Stimulated activated CD4-positive, alpha-beta T cell treated with anti-CD3 and anti-CD28 coated beads, Interleukin-4, amount 100 ng/mL, for 48 hours (primary cell): ENCODE measurements at places on chromosomes 7 and 10.
A peak's percentile ranks its signal among the peaks of the same experiment; 100 is the strongest.

DNA sequence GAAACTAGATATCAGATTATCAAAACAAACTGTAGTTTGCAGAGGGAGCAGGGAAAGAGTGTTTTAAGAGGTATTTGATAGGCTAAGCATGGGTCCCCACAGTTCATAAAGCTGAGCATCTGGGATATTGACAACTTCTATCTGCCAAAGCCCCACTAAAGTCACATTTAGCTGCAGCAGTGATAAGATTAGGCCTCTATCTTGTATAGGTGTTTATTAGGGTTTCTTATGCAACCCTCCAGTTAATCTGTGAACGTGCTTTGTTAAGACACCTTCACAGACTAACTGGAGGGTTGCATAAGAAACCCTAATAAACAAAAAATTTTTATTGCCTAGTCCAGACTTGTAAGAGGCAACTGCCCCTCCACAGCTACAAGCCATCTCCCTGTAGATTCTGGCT is 78.0 kb downstream of the CYP51A1 start:
- no peak for DNase-seq

DNA sequence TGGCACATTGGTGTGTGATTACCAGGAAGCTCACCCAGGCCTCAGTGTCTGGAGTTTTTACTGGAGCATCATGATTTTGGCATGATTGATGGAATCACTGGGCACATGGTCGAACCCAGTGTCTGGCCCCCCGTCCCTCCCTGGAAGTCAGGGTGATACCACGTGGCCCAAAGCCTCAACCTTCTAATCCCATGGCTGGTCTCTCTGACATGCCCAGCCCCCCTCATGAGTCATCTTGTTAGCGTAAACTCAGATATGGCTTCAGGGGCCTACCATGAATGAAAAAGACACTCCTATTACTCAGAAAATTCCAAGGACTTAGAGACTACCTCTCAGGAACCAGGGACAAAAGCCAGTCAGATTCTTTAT is 109.3 kb downstream of the GRK5 start:
- no peak for DNase-seq

DNA sequence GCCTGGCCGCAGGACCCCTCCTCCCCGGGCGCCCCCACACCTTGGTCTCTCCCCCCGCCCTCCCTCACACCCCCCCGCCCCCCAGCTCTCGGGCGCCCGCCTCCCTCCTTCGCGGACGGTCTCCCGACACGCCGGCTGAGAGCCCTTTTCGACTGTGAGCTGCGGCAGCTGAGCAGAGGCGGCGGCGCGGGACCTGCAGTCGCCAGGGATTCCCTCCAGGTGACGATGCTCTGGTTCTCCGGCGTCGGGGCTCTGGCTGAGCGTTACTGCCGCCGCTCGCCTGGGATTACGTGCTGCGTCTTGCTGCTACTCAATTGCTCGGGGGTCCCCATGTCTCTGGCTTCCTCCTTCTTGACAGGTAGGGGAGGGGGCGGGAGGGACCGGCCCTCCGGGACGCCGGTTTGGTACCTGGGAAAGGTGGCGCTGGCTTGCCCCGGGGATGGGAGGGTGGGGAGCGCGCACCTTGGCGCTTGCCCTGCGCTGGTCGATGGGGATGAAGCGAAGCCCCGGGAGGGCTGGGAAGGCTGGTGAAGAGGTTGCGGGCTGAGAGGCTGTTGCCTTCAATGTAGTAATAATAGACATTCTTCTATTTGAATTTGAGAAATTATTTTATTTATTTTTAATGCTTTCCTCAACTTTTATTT is at the start of gene BMPER:
Gene BMPER (plus strand): TSS at position 151 of the 644 bp plus-strand sequence. CDS start 75 bp downstream, at position 226.
- no peak for DNase-seq

DNA sequence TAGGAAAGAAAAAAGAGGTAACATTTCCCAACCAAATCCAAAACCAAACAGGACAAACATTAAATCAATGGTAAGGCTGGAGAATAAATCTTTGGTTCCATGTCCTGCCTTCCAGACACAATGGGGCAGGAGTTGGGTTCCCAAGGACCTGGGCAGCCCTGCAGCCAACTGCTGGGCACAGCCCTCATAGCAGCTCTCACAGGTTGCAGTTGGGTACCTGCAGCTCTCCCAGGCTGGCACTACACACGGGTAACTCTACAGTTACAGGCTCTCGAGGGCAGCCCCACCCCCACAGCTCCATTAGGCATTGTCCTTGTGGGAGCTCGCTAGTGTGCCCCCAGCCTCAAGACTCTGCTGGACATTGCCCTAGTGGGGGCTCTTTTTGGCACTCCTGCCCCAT is 7.5 kb downstream of the GRB10 start:
- no peak for DNase-seq

- DNase-seq = no peak
Measured at GRCh38 chr7:135177028-135177696, 6.7 kb upstream of the CYREN start.

- DNase-seq = no peak
Measured at GRCh38 chr7:96729820-96730219, 20.2 kb upstream of the SEM1 start.

GRCh38 chr7:83419013-83419412 is 229.9 kb downstream of the SEMA3E start:
- DNase-seq = no peak

DNA sequence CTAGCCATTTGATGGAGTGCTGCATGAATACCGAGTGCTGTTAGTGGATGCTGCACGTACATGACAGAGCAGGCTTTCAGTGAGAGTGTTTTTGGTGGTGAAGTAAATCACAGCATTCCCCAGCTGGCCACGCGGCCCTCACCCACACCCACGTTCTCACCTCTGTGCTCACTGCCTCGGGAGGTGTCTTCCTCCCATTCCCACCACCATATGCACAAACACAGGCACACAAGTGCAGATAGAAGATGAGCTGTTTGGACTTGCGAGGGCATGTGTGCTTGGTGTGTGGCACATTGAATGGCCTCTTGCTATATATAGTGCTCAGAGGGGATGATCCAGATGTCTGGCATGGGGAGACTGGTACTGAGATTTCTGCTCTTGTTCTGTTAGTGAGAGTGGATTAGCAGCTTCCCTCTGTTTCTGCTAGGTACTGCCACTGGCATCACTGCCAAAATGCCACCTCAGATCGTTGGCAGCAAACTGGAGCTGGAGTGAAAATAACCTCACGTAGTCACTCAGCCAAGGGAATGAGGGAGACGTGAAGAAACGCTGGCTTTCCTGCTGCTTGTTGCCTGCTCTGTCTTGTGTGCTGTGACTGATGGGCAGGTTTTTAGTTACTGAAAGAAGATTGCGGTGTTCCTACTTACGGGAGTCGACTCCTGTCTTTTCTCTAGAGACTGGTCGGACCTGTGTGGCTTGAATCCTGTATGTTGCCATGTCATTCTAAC is 19.1 kb downstream of the DNAJB6 start:
- no peak for DNase-seq

- peak; percentile 7 for DNase-seq
Measured at GRCh38 chr10:49076741-49077521, 38.4 kb downstream of the VSTM4 start.

DNA sequence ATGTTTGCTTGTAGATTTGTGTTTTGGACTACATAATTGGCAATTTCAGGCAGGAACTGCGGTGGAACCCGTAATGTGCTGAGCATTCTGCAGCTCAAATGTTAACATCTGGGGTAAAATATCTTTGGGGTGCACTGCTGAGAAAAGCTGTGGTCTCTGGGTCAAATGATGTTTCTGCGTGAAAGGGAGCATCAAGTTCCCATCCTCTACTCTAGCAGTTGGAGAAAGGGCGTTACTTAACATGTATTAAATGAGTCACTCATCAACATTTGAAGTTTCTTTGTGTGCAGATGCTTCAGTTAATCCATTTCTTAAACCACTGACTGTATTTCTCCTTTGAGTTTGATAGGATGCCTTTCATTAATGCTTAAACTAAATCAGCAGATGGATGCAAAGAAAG is 273.1 kb upstream of the PITRM1 start:
- DNase-seq = no peak

GRCh38 chr10:91743465-91743864 is 54.8 kb upstream of the TNKS2 start:
- DNase-seq = no peak

DNA sequence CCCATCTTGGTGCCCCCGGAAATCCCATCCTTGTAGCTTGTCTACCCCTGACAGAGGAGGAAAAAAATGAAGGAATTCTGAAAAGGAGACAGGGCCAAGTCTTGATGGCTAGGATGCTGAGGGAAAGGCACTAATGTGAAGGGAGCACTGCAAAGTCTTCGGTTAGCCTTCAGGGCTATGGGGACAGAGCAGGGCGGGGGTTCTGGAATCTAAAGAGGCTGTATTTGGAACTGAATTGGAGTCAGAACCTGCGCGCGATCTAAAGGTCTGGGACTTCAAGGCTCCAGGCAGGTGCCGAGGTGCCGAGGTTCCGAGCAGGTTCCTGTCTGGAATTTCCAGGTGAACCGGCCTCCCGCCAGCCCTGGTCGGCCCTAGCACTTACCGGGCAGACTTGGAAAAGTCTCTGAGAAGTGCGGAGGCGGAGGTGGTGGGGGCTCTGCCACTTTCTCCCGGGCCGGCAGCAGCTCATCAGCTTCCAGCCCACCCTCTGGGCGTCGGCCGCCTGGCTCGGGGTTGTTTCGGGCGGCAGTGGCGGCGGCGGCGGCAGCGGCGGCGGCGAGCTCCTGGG is 781 bp downstream of the GBX1 start:
- no peak for DNase-seq

GRCh38 chr10:45398595-45398994 is 24.6 kb downstream of the ALOX5 start:
- no peak for DNase-seq

GRCh38 chr10:77818378-77818777 is 108.2 kb downstream of the DLG5 start:
- DNase-seq = no peak

DNA sequence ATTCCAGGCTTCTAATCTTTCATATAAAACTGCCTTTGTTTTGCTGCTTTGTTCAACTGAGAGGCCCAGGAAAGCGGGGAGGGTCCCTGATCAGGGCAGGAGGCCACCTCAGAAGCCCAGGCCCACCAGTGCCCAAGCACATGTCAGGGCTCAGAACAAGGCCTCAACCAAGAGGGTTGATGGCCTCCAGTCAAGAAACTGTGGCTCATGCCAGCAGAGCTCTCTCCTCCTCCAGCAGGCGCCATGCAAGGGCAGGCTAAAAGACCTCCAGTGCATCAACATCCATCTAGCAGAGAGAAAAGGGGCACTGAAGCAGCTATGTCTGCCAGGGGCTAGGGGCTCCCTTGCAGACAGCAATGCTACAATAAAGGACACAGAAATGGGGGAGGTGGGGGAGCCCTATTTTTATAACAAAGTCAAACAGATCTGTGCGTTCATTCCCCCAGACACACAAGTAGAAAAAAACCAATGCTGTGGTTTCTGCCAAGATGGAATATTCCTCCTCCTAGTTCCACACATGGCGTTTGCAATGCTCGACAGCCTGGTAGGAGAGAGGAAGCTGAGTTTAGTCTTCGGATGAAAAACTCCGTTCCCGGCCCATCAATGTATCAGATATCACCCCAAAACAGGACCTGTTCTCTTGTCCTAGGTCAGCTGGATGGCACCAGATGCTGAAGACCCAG is 34.0 kb downstream of the PSAP start:
- no peak for DNase-seq

DNA sequence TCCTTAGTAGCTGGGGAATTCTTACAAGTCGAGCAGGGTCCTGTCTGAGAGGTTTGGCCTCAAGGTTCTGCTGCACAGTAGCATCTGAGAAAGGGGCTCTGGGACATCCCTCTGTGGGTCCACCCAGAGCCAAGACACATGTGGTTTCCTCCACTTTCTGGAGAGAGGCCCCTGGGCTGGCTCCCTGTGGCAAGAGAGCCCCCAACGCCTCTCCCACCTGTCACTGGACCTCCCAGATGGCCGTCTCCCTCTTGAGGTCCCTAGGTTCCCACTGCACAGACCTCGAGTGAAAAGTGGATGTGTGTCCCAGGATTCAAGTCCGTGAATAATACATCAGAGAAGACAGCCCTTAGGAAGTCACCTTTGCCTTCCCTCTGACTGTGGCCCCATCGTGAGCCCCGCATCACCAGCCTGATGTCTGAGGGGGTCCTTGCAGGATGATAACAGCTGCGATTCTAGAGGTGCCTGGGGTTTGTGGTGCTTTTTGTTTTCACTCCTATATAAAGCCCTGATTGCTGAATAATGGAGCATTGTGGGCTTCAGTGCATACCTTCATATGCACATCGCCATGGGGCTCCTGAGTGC is 319.0 kb downstream of the GLRX3 start:
- DNase-seq = no peak

GRCh38 chr10:123559823-123560092 is 106.4 kb upstream of the GPR26 start:
- no peak for DNase-seq

DNA sequence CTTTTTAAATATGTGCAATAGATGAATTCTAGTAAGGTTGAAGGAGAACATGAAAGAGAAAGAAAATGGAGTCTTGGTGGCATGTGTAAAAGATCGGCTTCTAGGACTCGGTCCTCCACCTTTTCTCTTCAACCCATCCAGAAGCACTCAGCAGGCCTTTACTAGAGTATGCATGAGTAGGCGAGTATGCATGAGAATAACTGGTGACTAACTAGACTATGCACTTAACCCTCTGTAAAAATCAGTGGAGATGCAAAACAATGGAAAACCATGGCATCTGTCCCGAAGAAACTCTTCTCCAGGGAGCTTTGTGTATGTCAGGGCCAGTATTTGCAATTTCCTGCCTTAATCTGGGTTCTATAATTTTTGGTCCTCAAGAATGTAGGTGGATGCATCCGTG is 40.0 kb upstream of the GRB10 start:
- no peak for DNase-seq

GRCh38 chr7:80612880-80613279 is 25.6 kb upstream of the CD36 start:
- no peak for DNase-seq

DNA sequence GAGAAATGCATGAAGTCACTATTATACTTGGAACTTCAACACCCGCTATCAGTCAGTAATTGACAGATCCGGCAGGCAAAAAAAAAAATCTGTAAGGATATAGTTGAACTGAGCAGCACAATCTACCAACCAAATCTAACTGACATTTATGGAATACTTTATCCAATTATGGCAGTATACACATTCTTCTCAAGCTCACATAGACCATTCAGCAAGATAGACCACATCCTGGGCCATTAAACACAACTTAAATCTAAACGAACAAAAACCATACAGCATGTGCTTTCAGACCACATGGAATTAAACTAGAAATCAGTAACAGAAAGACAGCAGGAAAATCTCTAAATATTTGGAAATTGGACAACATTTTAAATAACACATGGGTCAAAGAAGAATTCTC is 112.7 kb downstream of the MPP7 start:
- DNase-seq = no peak

GRCh38 chr7:124322561-124322960 is 289.7 kb upstream of the TMEM229A start:
- no peak for DNase-seq

DNA sequence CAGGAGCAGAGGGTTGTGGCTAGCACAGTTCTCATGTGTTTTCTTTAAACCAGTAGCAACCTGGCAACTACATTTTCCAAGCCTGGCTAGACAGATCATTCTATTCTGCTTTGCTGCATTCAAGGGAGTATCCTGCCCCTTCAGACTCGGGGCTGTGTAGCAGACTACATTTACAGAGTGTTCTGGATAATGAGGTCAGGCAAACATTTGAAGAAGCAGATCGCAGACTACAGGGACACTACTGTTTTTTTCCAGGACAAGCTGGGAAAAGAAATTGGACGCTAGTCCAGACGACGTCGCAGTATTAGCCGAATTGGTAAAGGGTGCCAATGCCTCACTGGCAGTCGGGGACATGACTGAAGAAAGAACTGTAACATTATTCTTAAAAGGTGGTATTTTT is 61.0 kb upstream of the PAPSS2 start:
- no peak for DNase-seq
